Right forelimb (tissue), 1 donor: ENCODE measurements at places on chromosomes 4 and X.

DNA sequence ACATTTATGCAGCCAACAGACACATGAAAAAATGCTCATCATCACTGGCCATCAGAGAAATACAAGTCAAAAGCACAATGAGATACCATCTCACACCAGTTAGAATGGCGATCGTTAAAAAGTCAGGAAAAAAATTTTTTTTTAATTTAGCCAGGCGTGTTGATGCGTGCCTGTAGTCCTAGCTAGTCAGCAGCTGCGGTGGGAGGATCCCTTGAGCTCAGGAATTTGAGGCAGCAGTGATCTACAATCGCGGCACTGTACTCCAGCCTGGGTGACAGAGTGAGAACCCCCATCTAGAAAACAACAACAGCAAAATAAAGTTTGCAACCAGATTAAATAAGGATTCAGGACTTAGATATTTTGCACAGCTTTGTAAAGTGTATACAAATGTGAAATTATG is 65.7 kb upstream of the ALG13 start:
- DNase-seq: no peak

GRCh38 chrX:68719904-68720614 is 72.6 kb downstream of the STARD8 start:
- DNase-seq: no peak

DNA sequence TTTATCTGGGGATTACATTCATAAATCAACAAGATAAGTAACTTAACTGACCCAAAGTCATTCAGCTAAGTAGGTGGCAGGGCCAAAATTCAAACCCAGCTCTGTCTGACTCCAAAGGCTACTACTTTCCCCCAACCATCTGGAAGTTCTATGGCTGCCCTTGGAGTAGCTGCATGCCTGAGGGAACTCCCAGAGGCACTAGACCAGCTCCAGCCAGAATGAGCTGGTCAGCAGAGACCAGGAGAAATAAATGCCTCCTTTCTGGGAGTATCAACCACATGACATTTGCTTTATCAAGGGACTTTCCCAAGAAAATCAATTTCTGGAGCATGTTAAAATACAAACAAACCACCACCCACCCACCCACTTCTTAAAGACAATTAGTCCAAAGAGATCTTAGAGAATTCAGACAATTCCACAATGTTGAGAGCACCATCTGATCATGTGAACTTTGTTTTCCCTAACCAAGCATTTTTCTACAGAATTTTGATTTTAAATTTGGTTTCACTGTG is 180.5 kb downstream of the EFHC2 start:
- DNase-seq: no peak

DNA sequence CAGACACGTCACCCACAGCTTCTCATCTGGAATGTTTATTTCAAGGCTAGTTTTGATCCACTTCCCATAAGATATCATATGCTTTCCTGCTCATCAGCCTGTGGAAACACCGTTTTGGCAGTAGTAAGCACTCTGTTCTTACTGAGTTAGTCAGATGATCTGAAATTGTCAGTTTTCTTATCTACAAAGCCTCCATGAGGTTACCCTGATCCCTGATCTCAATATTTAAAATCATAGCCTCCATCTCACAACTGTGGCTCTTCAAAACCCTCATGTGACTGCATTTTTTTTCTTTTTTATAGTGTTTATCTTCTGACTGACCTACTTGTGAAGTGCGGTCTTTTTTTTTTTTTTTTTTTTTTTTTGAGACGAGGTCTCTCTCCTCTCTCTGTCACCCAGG is 22.7 kb downstream of the BST1 start:
- no peak for DNase-seq

- no peak for DNase-seq
These were observed 46.9 kb upstream of the SYTL5 start for GRCh38 chrX:37959212-37960021.

- no peak for DNase-seq
These were observed 132.9 kb downstream of the CHIC2 start for GRCh38 chr4:53931461-53931961.
